Hematopoietic multipotent progenitor cell (in vitro differentiated cells): ENCODE measurements at places on chromosomes 7 and 10. TPM values are rescaled to one million over a fixed set of nuclear protein-coding genes. Genes with fewer than 3 reads are reported as not detected.

DNA sequence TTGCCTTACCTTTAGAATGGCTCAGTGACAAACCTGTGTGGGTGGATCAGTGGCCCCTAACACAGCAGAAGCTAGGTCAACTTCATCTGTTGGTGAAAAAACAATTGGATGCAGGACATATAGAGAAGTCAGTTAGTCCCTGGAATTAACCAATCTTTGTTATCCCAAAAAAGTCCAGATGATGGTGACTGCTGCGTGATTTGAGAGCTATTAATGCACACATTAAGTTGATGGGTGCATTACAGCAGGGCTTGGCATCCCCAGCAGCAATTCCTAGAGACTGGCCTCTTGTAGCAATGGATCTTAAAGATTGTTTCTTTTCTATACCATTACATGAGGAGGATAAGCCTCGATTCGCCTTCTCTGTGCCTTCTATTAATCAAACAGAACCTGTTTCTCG is 33.3 kb downstream of the OR13A1 start:
- no peak for DNase-seq

DNA sequence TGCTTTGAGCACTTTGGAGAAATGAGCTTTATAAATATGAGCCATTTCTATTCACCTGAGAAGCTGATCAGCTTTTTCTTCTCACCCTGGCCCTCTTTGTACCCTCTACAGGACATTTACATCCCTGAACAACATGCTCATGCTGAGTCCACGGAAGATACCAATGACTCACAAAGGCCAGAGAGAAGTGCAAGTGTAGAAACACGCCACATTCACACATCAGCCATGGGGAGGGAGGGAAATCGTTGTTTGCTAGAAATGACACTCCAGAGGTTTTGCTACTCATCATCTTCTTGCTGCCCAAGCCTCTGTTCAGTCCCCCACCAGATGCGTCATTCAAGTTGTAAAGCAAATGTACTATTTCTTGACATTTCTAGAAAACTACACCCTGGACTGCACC is 2.8 kb upstream of the UCN3 start:
- no peak for DNase-seq

ADIRF gene
- not detected for total RNA-seq

HECW1 gene
- total RNA-seq, result not detected

MSRB2 gene
- total RNA-seq, result 6.7 TPM
